ENCODE measurements at places on chromosomes 5 and 9.

- no peak for DNase-seq
These were observed 20.7 kb downstream of the FAXDC2 start for GRCh38 chr5:154829589-154830218.

DNA sequence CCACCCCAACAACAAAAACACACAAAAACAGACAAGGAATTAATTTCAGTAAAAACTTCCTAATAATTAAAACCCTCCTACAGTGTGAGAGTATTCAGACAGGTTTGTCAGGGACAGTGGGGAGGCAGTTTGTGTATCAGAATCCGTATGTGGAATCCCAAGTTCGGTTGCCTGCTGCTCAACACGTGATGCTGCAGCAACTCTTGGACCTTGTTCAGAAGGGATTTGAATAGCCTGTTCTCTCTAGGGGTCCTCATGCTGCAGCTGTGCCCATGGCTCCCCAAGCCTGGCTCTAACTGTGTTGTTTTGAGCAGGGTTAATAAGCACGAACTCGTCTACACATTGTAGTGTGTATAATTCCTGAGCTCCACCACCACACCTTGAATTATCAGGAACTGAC is 28.7 kb downstream of the TLE4 start:
- no peak for DNase-seq

- DNase-seq = no peak
These were observed 406.2 kb upstream of the IRX4 start for GRCh38 chr5:2288968-2289367.

DNA sequence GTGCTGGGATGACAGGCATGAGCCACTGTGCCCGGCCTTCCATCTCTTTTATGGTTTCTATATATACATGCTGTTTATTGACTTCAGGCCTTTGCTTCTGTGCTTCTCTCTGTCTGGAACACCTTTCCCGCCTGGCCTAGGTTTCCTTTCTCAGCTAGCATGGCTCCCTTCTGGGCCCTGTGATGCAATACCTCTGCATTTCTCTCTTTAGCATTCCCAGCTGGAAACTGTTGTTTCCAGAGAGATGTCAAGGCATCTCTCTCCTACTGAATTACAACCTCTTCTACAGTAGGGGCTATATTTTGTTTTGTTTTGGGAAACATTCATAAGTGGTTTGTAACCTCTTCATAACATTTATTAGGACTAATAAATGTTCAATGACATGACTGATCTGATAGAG is 57.1 kb downstream of the RPS23 start:
- no peak for DNase-seq

DNA sequence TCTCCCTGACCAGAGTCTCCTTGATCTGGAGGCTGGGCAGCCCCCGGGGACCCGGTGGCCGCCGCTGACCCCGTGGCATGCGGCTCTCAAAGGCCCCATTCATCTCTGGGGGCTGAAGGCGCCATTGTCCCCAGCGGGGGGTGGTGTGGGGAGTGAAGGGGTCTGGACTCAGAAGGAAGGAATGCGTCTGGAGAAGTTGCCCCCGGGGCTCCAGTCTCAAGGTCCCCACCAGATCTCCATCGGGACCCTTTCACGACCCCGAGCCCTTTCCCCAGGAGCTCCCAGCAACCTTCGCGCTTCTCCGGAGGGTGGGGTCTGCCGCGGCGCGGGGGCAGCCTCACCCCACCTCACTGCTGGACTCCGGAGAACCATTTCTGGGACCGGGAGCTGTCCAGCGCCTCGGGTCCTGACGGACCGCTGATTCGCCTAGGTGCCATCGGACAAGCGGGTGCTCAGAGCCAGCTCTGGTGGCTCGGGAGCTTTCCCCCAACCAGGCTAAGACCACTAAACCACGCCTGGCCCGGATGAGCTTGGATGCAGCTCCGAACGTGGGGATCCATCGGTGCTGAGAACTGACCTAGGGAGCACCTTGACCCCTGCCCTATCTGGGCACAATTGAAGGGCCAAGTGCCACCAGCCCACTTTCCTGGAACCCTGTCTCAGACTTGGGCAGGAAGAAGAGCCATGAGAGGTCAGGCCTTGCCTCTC is 5.1 kb upstream of the PCDH1 start:
- DNase-seq = peak; percentile 44

DNA sequence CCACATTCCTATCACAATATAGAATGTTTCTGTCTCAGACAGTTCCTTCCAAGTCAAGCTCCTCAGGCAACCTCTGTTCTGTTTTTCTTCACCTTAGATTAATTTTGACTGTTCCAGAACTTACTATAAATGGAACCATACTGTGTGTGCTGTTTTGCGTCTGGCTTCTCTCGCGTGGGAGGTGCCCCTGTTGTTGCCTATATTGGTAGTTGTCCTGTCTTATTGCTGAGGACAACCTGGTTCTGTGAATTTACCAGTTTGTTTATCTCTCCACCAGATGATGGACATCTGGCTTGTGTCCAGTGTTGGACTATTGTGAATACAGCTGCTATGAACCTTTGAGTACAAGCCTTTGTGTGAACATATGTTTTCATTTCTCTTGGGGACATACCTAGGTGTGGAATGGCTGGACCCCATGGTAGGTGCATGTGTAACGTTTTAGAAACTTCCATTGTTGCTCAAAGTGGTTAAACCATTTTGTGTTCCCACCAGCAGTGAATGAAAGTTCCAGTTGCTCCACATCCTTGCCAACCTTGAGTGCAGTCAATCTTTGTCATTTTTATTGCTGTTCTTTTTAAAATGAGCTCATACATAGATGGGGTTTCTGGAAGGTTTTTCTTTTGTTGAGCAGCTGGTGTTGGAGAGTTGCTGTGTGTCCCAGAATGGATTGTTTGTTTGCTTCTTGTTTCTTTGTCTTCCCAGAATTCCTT is 18.1 kb downstream of the HMCN2 start:
- no peak for DNase-seq

DNA sequence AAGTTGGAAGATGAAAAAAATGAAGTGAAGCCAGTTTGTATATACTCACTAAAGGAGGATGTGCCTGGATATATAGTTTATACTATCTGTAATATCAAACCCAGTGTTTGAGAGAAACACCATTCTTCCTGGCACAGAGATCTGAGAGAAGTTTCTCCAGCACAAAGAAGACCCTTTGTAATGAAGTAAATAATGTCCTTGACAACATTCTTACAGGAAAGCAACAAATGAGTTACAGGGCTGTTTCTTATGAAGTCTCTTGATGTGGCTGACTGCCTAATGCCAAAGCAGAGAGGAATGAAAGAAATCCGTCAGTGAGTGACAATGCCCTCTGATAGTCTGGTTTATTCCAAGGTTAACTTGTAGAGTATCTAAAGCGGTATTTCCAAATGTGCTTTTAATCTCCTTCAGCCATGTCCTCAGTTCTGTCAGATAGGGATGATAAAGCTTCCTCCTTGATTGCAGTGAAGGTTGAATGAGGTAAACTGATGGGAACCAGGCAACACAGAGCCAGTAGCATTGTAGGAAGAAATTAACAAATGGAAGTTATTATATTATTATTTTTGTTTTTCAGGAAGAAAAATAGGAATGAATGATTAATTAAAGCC is 123.1 kb upstream of the ZNF608 start:
- no peak for DNase-seq

DNA sequence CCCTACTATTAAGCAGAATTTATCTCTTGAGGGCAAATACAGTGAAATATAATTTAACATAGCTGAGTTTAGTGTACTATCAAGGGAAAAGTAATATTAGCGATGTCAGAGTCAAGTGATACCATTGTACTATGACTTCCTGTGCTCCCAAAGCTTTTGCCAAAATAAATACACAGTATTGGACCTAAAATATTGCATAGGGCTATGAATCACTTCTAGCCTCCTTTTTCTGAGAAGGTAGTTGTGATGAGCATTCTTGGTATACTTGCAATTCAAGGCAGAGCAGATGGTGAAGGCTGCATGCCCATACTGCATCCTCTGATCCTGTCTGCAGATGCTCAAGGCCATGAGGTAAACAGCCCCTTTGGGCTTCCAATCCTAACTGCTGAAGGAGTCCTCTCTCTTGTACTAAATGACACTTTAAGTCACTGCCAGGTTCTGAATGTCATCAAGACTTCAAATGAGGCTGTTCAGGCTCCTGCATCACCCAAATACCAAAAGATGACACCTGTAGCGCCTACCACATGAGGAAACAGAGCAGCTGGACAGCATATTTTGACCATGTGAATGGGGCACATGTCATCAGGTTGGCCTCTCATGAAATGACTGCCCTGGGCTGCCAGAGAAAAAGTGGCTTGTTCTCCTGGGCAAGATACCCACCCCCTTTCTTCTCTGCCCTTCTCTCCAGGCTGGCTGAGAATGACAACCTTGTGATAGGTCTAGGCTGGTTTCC is 29.7 kb upstream of the PPP2CA start:
- peak; percentile 24 for DNase-seq
